ENCODE measurements at places on chromosomes 5 and 9.
A peak's percentile ranks its signal among the peaks of the same experiment; 100 is the strongest.

DNA sequence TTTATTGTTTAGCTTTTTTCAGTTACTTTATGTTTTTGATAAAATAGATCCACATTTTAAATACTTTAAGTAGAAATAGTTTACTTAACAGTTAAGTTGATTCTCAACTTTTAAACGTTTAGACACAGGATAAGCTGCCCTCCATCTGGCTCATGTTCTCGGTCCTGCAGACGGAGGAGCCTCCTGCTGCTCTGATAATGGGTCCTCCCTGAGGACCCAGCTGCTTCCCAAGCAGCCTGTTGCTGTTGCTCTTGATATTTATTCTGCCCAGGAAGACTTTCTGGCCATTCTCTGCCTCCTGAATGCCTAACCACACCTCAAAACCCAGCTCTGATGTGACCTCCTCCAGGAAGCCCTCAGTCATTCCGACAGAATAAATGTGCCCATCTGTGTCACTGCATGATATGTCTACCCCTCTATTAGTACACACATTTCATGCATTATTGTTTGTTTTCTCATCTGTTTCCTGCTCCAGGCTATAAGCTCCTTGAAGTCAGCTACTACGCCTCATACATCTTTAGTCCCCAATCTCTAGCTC lies 267.2 kb upstream of the MSX2 start:
- no peak for DNase-seq

DNA sequence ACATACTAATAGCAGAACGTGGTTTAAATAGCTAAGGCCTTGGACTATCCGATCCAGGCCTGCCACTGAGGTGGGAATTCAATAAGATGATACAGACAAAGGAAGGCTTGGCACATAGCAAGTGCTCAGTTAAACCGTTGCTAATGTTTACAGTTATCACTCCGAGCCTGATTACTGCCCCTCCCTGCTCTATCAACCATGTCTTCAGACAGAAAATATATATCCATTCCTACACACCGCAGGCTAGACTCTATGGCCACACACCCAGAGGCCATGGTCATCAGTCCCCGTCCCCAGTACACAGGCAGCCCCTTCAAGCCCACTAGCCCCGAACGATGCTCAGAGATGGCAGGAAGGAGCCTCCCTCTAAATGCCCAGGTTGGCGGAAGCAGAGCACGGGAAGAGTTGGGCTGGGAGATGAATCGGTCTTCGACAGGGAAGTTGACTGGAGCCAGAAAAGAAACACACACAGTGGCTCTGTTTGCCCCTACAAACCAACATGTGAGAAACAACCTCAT lies 49.7 kb upstream of the STXBP1 start:
- no peak for DNase-seq

DNA sequence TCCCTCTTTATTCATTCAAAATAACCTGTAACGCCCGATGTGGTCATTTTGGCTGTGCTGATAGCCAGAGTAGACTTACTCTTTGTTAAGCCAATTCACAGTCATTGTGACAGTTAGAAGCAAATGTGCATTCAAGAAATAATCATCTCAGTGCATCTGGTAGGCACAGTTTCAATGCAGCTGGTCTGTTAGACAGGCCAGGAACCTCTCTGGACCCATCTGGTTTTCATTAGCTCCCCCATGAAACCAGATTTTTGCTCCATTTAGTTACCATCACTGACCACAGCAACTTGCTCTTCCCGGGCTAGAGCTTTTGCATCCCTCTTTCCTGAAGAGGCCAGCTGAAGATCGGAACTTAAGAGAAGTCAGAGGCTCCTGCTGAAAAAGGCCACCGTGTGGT lies 284.2 kb downstream of the NSG2 start:
- DNase-seq, result no peak

DNA sequence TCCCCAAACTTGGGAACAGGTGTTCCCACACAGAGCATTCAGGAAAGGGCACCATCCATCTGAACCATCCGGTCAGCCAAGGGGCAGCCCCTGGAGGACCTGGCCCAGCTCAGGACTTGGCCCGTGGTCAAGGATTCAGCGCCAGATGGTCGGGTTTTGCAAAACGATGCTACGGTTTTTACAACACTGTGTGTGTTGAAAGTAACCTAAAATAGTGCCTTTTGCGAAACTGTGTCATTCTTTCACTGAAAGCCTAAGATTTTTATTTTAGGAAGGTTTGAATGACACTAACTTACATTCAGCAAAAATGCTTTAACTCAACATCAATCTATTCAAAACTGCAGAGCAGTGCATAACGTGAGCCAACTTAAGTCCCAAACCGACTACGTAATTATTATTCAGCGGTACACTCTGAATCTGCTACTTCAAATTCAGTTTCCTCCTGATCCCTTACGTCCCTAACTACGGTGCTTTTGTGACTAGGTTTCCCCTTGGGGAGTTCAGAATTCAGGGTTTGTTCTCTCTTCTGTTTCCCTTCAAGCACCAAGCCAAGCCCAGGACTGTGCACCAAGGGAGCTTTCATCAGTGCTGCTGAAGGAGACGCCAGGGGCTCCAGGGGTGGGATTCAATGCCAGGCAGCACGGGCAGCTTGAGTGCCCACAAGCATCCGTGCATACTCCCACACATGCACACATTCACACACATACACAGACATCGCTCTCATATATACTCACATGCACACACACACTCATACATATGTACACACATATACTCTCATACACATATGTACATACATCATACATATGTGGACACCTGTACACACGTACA lies 25.8 kb downstream of the LPCAT1 start:
- no peak for DNase-seq

DNA sequence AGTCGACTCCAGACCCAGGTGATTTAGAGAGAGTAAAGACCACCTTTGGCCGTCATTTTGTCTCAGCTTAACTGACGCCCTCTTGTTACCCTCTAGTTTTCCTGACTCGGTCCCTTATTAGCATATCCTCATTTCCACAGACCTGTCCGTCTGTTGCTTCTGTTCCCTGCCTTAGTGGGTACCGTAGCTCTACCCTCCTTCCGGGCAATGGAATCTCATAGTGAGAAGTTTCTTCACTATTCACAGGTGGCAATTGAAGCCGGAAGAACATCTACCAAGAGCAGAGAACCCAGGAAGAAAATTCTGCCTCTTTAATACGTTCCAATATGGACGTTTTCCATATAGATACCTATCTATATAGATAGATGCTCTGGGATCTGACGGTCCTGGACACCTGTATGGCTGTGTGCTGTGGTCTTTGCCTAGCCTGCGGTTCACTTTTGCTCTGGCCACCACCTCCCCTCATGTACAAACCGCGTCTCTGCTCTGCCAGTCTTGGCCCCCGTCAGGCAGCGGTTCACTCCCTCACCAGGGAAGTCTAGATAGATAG lies 652 bp upstream of the TMEM161B start:
- peak; percentile 24 for DNase-seq

DNA sequence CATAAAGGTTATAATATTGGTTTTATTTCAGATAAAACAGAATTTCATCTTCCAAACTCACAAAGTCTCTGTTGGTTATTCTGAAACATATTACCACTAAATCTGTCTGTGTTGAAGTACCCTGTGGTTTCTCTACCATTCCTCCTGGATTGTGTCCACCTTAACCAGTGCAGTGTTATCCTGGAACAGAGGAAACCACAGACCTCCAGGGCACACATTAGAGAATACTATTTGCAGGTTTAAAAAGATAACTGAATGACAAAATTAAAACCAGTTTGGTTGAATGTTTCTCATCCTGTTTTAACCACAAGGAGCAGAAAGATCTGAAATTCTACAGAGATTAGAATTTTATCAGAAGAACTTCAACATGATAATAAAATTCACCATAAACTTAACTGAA lies 251.8 kb downstream of the CWC27 start:
- DNase-seq, result no peak

GRCh38 chr5:172274951-172275753 lies 8.4 kb downstream of the UBTD2 start:
- DNase-seq, result peak; percentile 57

GRCh38 chr5:2387634-2388325 lies 363.7 kb downstream of the IRX2 start:
- no peak for DNase-seq

- DNase-seq, result no peak
Observed at GRCh38 chr9:127422133-127422782, 1.9 kb upstream of the ZNF79 start.

DNA sequence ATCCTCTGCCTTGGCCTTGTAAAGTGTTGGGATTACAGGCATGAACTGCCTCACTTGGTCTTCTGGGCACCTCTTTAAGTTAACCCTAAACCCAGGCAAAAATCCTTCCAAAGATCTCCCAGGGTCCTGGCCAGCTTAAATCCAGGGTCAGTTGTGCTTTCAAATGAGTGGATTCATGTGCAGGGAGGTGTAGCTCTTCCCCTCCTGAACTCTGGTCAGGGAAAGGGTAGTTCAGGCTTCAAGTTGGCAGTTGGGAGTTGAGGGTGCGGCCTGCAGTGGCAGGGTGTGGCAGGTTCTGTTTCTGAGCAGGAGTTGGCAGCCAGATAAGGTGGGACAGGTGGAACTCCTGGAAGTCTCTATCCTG lies 3.6 kb downstream of the HNRNPAB start:
- no peak for DNase-seq

DNA sequence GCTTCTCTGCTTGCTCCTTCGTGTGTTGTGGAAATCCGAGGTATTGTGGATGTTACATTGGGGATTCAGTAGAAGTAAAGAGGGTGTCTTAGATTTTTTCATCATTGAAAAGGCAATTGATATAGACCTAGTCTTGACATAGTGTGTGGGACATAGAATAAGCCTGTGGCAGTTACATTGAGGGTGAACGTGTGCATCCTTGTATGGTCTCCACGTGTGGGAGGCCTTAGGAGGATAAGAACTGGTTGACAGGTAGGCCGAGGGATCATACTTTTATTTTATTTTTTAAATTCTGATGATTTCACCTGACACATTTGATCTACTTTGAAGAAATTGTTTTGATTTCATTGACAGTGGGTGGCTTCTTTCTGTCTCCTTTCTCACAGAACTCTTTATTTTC lies 17.0 kb upstream of the FAM120AOS start:
- DNase-seq, result no peak

DNA sequence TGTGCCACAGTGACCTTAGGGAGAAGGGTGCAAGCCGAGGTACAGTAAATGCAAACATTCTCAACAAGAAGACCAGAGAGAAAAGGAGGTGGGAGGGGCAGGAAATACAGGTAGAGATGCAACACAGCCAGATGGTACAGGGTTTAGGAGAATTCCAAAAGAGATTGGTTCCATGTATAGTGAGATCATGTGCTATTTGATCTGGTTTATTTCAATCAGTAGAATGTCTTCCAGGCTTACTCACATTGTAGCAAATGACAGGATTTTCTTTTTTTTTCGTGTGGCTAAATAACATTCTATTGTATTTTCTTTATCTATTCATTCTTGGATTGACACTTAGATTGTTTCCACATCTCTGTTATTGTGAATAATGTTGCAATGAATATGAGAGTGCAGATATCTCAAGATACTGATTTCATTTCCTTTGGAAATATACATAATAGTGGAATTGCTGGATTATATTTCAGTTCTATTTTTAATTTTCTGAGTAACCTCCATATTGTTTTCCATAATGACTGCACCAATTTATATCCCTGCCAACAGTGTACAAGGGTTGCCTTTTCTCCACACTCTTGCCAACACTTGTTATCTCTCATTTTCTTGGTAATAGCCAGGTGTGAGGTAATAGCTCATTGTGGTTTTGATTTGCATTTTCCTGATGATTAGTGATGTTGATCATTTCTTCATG lies 107.8 kb upstream of the GAS1 start:
- no peak for DNase-seq

- DNase-seq, result no peak
Observed at GRCh38 chr5:118862596-118862995, 125.8 kb downstream of the DTWD2 start.

GRCh38 chr9:74333384-74334032 lies 163.6 kb upstream of the RORB start:
- DNase-seq, result no peak

GRCh38 chr9:136191099-136191959 lies 13.6 kb downstream of the LHX3 start:
- no peak for DNase-seq

DNA sequence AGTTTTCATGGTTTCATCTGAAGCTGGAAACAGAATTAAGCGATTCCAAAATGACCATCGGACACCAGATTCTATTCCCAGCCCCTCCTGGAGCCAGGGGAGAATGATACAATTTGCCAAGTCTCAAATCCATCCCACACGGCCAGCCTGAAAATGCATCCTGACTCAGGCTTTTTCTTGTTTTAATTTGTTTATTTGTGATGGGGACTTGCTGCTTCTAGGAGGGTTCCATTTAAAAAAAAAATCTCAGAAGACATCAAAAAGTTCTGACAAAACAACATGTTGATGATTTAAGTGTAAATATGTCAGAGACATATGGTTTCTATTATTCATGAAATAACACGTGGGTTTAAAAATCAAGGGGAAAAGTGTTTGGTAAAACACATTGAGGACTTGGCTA lies 173.2 kb downstream of the GAS1 start:
- DNase-seq, result no peak

DNA sequence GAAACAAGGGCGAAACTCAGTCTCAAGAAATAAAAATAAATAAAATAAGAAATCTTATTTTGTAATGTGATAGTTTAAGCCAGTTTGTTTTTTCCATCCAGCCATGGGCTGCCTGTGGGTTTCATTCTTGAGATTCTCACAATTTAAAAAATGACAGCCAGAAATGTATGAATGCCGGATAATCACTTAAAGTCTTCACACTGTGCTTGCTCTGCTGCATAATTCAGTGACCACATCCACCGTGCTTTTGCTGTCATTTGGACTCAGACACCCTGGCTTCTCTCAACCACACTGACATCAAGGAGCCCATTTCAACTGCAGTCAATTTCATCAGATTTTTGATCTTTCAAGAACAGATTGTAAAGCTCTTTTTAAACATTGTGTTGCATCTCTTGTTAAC lies 61.0 kb upstream of the DAPK1 start:
- DNase-seq, result no peak

DNA sequence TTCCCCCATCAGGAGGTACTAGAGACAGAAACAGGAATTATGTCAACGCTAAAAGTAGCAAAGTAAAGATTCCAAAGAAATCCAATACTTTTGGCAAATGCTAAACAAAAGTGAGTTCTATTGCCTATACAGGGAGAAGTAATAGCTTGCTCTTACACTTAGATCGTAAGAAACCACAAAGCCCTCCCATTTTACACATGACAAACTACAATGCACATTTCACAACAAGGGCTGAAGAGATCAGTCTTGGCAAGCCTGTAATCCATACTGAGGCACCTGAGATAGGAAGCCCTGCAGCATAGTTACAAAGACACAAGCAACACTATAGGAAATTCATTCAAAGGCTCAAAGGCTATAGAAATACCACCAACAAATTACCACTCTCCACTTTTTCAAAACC lies 7.7 kb downstream of the HNRNPK start:
- DNase-seq, result no peak

- DNase-seq, result no peak
Observed at GRCh38 chr5:142998316-142999020, 228.3 kb downstream of the ARHGAP26 start.

DNA sequence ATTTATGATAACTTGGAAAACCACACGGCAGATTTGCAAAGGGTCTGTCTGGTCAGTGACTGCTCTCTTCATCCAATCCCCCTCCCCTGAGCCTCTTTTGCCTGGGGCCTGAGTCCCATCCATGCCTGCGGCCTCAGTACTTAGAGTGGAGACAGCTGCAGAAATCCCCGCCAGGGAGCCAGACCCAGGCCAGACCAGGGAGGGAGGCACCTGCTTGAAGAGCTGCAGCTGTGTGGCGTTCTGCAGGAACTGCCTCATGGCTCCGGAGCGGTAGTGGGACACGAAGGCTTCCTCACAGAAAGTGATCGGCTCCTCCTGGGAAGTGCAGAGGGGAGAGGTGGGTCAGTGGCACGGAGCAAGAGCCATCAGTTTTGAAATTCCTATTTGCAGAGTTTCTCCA lies 101.6 kb downstream of the CRB2 start:
- no peak for DNase-seq

- no peak for DNase-seq
Observed at GRCh38 chr5:66344544-66344943, 200.4 kb downstream of the SREK1 start.

Measured in CD4-positive, alpha-beta T cell treated with Interleukin-15 for 4 hours (primary cell).